ENCODE measurements at places on chromosomes 7 and 10.

- DNase-seq = no peak
Measured at GRCh38 chr7:118194571-118194970, 10.6 kb downstream of the LSM8 start.

DNA sequence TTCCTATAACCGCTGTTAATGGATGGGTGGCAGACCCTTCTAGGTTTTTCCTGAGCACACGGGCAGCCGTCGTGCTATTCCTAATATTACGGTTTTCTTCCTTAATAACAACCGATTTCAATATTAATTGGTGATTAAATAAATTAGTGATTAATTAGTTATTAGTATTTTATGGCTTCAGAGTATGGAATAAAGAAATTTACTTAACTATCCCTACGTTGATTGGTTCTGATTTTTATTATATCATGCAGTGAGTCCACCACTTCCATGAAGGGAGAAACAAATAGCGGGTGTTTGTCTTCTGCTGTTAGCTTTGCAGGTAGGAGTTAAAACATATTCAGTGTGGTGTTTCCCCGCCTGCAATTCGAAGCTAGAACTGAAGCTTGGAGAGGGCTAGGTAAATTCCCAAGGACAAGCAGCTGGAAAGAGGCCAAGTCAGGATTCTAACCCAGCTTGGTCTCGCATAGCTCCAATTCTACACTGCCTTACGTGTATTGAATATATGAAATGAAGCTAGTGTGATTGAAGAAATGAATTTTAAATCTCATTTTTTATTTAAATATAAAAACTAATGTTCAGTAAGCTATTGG is 928 bp upstream of the CSTF2T start:
- DNase-seq = no peak

- no peak for DNase-seq
Measured at GRCh38 chr7:3427957-3428356, 126.9 kb downstream of the SDK1 start.

GRCh38 chr10:17698696-17699095 is 53.3 kb upstream of the TMEM236 start:
- no peak for DNase-seq

DNA sequence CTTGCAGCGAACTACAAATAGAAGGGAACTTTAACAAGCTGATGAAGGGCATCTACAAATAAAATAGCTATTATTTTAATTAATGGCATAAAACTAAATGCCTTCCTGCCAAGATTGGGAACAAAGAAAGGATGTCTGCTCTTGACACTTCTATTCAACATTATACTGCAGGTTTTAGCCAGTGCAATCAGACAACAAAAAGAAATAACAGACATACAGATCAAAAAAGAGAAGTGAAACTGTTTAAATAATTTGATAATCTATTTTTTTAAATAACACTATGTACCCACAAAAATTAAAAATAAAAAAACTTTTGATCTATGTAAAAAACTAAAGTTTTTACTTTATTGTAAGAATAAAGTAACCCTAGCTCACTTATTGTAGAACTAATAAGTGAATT is 22.4 kb upstream of the TLL2 start:
- no peak for DNase-seq

DNA sequence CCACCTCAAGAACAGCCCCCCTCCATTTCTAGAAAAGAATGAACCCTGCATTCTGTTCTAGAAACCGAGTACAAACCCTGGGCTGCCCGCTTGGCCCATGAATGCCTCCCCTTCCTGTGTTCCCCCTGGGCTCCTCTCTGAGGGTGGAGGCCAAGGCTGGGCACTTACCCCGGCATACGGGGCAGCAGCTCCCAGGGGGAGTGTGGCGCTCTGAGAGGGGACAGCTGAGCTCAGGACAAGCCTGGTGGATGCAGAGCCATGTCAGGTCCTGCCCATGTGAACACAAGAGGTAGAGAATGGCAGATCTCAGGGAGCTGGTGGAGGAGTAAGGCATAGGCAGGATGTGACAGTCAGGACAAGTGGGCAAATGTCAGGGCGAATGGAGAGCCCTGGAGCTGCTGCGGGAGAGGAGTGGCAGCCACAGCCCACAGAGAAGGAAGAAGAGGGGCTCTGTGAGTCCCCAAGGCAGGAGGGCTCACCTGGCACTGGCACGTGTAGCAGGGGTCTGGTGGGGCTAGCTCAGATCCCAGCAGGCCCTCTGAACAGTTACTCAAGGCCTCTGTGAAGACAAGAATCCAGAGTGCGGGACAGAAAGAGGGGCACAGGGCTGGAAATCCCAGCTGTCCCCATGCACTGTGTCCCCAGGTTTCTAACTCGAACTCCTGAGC is 18.9 kb downstream of the ATP6V1F start:
- no peak for DNase-seq

GRCh38 chr10:43380610-43381222 is 9.3 kb downstream of the FXYD4 start:
- DNase-seq = no peak

DNA sequence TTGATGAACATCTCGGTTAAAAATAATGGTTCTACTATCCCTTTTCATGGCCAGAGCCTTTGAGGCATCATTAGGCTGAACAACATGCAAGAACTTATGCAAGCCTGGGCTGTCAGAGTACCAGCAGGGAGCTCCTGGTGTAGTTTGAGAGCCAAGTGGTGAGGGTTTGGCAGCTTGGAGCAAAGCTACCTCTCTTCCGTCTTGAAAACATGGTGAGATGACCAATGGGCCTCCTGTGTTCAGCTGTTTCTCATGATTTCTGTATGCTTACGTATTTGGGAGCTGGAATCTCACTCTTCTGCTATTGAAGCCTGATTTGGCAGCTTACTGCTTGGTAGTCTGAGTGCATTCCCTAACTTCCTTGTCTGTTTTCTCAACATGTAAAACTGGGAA is 150.4 kb downstream of the CXCL12 start:
- no peak for DNase-seq

- DNase-seq = no peak
Measured at GRCh38 chr7:22688084-22688483, 38.9 kb upstream of the IL6 start.

DNA sequence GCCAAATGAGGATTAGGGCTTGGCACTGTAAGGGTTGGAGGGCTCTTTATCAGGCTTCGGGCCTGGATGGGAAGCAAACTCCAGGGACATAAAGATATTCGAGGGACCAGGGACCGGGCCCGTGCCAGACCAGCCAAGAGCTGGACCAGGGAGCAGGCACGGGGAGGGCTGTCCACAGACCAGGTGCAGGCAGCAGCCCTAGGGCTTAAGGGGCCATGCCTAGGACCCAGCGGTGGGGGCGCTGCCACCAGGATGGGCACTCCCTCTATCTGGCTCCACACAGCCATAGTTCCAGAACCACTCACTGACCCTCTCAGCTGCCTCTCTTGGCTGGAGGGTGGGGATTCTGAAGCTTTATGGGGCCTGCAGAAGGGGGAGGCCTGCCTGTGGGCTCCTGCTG is 32.9 kb downstream of the FAM241B start:
- no peak for DNase-seq

- DNase-seq = no peak
Measured at GRCh38 chr10:91683975-91684374, 51.1 kb upstream of the PPP1R3C start.

DNA sequence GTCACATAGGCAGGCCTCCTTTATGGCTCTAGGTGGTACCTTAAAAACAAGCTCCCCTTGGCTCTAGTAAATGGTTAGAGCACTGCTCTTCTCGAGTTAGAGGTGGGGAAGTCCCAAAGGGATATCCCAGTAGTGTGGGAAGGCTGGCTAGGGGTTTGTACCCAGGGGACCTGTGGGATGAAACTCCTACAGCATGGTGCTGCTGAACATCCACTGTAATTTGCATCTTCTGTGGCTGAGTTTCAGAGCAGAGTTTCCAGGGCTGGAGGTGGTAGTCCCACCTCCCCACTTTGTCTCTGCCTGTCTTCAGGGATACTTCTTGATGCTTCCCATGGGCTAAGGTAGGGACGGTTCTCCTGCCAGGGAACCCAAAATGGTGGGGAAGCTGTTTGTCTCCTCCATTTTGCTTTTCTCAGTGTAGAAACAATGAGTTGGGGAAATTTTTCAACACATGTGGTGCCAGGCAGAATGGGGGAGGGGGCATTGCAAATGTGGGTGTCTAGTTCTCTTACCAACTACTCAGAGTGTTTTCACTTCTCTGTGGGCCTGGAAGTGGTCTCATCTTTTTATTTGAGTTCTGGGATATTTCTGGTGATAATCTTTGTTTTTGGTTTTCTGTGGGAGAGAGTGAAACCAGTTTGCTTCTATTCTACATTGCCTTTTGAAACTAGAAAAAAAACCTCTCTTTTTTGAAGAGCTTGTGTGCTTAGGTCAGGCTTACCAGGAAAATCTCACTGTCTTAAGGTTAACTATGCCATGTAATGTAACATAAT is 36.3 kb downstream of the SCART1 start:
- DNase-seq = no peak

- peak; percentile 84 for DNase-seq
Measured at GRCh38 chr10:43939939-43940820, 291.5 kb upstream of the ZNF32 start.

- no peak for DNase-seq
Measured at GRCh38 chr10:112883360-112884178, 66.5 kb upstream of the TCF7L2 start.

Measured in WERI-Rb-1 (cell line).